Mesothelial cell of epicardium (in vitro differentiated cells): ENCODE measurements at places on chromosomes 3 and 15.

GRCh38 chr3:53881691-53882593, at the start of gene ACTR8:
Gene ACTR8, minus strand, starts transcription at chr3:53882152. Its CDS starts 51 bp downstream, at chr3:53882101.
- DNase-seq, result peak; percentile 75

DNA sequence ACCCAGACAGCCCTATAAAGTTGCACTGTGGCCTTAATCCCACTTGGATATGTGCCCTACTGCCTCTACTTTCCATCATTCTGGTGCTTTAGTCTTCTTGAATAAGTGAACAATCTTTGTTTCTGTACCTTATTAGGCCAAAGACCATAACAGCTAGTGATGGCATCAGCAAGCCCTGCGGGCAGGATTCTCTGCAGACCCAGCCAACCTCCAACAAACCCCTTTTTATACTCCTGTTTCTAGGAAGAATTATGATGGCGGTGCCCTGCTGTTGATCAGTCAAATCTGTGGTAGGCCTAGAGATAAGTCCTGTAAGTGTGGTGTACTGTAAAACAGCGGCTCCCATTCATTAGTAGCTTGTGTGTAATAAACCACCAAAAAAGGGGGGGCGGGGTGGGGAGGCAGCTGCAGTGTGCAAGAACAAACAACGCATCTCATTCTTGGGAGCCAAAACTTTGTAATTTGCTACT, 40.5 kb downstream of the SOX2 start:
- DNase-seq, result no peak

DNA sequence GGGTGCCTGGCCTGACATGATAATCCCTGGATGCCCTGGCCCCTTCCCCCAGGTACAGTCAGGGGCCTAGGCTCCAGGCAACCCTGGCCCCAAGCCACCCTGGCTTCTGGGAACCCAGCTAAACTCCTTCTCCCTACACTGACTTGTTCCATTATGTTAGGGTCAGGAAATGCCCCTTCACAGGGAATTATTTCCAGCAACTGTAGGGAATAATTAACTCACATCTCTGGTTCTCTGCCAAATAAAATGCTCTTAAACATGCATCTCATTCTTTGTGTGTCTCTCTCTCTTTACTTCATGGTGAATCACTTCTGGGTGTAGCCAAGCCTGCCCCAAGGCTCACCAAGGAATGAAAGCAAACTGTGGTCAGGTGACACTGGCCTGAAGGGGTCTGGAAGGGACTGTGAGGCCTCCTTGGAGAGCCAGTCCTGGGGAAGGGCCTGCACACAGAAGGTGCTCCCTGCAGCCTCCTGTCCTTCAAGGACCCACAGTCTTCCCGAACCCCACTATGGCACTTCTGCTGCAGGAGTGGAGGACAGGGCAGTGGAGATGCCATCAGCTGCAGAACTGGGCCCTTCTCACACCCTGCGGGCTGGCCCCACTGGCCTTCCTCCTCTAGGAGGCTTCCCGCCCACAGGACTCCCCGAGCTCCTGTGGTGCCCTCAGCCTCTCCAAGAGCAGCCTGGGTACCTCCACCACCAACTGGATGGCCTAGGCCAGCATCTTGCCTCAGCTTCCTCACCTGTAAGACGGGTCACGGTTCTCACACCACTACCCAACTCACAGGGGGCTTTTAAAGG, 17.6 kb downstream of the TKT start:
- no peak for DNase-seq

DNA sequence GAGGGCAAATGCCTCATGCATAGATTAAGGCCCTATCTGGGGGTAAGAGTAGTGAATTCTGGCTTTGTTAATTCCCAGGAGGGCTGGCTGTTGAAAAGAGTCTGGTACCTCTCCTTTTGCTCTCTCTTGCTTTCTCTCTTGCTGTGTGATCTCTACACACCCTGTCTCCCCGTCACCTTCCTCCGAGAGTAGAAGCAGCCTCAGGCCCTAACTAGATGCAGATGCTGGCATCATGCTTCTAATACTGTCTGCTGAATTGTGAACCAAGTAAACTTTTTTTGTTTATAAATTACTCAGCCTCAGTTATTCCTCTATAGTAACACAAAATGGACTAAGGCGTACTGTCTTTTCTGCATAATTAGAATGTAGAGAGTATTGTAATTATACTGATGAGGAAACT, 908.1 kb downstream of the DIPK2A start:
- no peak for DNase-seq

DNA sequence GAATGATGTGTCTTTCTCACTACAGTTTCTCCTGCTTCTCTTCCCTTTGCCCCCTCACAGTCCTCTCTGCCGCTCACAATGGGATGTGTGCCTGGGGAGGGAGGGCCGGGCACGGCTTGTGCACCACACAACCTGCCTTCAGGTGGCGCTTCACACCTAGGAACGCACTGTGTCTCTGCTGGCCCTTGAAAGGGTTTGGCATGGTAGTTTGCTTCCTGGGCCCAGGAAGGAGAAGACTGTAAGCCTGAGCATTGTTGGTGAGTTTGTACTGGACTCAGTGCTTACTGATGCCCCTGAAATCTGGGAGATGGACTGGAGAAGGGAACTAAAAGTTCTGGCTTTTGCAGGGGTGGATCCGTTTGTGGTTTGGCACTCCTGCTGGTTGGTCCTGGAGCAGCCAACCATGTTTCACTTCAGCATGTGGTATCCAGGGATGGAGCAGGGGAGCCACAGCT, 9.2 kb downstream of the ALPK3 start:
- DNase-seq, result no peak

GRCh38 chr3:117133066-117133465, 423.5 kb downstream of the TUSC7 start:
- no peak for DNase-seq

DNA sequence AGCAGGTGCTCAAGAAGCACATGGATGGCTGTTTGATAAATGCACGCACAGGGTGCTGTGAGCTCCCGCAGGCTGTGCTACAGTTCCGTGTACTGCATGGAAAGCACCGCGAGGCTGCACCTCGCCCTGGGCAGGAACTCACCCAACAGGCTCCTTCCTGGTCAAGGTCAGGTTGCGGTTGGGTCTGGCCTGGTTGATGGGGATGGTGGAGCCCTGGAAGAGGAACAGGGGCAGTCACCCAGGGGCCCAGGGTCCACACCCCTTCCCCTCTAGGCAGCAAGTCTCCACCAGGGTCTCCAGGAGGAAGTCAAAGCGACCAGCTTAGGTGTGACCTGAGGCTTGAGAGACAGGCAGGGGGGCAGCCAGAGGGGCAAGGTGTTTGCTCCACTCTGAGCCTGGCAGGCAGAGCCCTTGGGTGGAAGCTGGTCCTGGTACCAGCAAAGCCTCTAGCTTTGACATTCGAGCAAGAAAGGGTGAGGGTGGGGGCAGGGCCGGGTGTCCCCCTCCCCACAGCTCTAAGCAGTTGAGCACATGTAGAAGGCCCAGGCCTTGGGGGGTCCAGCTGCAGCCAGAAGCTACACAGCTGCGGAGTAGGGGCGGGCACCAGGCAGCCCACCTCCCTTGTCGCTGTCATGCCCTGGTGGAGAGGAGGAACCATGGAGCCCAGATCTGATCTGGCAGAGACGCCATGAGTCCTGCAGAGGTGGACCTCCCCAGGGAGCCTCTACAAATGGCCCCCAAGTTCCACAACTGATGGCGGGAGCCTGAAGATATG, 46.3 kb upstream of the SLC41A3 start:
- DNase-seq, result peak; percentile 29

DNA sequence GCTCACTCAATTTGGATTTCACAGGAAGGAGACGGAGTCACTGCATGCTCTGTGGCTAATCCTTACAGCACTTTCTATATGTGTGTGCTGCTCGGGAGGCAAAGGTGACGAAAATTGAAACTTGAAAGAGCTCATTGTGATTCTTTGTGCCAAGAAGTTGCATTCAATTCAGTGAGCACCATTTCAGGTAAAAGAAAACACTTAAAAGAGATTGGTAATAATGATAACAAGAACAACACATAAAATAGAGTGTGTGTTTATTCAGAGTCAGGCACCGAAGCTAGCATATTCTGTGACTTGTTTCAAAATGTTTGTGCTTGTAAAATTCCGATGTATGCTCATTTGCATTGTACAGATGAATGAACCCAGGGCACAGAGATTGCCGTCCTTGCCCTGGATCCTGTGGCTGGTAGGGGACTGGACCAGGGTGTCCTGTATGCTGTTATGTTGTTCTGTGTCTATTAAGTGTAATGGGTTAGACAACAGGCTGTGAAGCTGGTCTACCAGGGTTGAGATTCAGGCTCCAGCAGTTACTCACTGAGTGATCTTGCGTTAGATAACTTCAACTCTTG, 193.3 kb upstream of the PROK2 start:
- DNase-seq, result no peak

GRCh38 chr3:12002912-12003311, 1.3 kb upstream of the SYN2 start:
- no peak for DNase-seq

DNA sequence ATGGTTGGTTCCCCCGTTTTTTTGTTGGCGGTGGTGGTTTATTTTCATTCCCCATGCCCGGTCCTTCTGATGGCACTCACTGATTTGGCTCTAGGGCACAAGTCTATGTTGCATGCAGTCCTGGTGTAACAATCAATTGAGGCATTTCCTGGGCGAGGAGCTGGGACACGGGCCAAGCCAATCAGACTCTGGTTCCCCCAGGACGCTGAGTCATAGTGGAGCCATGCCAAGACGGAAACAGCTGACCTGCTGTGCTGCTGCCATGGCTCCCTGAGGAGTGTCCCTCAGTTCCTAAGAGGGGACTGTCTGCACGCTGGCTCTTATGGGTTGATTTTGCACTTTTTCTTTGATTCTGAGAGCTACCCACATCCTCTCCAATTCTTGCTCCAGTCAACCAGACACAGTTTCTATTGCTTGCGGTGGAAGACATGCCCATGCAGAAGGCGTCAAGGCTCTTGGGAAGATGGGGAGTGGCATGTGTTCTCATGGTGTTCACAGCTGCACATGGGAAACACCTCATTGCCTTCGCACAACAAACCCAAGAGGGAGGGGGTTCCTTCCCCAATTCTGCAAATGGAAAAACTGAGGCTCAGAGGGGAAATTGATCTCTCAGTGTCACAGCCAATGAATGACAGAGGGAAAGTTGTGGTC, 28.3 kb upstream of the ALDH1L1 start:
- no peak for DNase-seq

- DNase-seq, result no peak
Measured at GRCh38 chr3:176286476-176287085, 910.7 kb downstream of the TBL1XR1 start.

- no peak for DNase-seq
Measured at GRCh38 chr3:122858373-122858772, 63.5 kb downstream of the SLC49A4 start.

- no peak for DNase-seq
Measured at GRCh38 chr3:47961815-47962606, 54.2 kb downstream of the MAP4 start.

- DNase-seq, result no peak
Measured at GRCh38 chr3:123158899-123159390, 42.8 kb upstream of the SEC22A start.

- no peak for DNase-seq
Measured at GRCh38 chr3:139123377-139124095, 78.8 kb upstream of the PRR23C start.

DNA sequence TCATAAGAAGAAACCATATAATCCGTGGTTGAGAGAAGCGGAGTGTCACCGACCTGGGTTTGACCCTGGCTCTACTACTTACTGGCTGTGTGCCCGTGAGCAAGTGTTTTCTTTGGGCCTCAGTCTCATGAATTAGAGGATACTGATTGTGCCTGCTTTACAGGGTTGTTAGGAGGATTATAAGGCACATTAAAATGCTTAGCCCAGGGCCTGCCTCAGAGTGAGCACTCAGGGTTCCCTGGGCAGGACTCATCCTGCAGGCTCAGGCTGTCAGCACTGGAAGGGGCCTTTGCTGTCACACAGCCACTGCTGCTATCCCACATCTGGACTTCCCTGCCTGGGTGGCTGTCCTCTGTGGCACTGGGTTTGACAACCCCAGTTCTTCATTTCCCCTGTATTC, 4.7 kb downstream of the PLA2G4F start:
- DNase-seq, result no peak

DNA sequence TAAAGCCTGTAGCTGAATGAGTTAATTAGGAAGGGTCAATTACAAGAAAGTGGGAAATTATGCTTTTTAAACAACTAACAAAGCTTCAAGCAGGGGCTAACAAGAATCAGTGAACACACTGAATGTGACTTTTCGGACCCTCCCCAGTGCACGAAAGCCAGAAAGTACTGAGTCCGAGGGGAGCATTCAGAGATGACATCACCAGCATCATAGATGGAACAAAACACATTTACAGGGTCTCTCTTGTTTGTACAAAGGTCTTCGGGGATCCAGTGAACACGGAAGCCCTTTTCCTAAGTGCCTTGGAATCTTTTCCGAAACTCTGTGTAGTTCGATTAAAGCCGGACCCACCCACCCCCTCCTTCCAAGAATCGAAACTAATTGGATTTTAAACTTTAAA, 829 bp downstream of the DCP1A start:
- no peak for DNase-seq

DNA sequence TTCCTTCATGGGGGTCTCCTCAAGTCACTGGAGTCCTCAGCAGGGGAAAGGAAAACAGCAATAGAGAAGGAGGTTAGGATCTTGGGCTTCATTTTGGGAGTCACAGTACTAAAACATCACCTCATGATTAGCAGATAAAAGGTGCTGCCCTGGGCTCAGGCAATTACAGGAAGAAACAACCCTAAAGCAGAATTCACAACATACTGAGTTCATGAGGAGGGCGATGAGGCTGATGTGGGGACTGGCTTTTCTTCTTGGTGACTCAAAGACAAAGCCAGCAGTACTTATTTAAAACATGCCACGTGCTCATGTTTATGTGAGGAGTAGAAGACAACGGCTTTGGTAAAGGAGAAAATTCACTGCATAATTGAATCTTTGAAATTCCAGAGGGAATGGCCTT, 822.3 kb upstream of the CFAP20DC start:
- DNase-seq, result no peak

GRCh38 chr3:732326-732928, 360.4 kb upstream of the CNTN6 start:
- no peak for DNase-seq

DNA sequence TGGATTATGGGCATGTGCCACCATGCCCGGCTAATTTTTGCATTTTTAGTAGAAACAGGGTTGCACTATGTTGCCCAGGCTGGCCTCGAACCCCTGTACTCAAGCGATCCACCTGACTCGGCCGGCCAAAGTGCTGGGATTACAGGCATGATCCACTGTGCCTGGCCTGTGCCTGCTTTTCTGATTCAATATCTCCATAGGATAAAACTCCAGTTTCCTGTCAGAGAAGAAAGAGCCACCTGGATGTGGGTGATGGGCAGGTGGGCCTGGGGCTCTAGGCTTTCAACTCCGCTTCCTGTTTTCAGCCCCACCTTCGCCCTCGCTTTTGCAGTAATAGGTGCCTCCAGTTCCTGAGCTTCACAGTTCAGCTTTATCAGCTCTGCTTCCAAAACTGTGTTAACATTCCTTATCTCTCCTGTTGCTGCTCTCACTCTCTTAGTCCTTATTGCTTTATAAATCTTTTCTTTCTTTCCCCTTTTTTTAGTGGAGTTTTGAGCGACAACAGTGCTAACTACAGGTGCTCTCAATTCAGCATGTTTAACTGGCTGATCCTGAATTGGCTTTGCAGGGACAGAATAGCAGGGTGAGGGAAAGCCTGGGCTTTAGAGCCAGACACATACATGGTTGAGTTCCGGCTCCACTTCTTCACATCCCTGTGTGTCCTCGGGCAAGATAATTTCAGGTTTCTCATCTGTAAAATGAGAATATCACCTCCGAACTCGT, 21.1 kb upstream of the PDE8A start:
- no peak for DNase-seq
